Fibroblast of villous mesenchyme (primary cell): ENCODE measurements at places on chromosomes 2 and 18. TPM values are rescaled to one million over a fixed set of nuclear protein-coding genes. Genes with fewer than 3 reads are reported as not detected.
A peak's percentile ranks its signal among the peaks of the same experiment; 100 is the strongest.

DNA sequence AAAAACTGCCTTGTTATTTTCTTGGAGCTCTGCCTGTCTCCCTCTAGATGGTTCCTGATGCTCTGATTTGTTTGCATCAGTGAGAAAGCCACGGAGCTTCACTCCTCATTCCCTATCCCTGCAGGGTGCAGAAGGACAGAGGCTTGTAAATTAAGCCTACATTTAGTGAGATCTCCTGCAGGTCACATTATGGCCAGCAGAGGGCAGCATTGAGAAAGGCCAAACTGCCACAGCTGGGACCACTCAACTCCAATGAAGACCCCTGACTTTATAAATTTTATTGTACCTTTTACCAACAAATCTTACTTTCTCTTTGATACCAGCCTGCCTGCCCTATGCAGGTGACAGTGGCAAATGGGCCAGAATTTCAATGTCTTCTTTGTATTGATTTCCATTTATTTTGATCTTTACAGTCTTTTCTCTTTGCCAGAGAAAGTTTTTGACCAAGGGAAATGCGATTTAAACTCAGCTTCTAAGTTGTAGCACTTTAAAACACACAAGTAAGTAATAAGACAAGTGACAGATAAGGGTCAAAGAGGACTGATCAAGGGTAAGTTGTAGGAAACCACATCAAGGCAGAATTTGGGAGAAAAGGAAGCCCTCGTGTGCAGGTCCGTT lies 1029.1 kb upstream of the KLHL29 start:
- DNase-seq: no peak

- no peak for DNase-seq
Measured at GRCh38 chr18:12067671-12068070, 26.0 kb upstream of the ANKRD62 start.

GRCh38 chr2:134104754-134105153 lies 149.1 kb upstream of the MGAT5 start:
- no peak for DNase-seq

DNA sequence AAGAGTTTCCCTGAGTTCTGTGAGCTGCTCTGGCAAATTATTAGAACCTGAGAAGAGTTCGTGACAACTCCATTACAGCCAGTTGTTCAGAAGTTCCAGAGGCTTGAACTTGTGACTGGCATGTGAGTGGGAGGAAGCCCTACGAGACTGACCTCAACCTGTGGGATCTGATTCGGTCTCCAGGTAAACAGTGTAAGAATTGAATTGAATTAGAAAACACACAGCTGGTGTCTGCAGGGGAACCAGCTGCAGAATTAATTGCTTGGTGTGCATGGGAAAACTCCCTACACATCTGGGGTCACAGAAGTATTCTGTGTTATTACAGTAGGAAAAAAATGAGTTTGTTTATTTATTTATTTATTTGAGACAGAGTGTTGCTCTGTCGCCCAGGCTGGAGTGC lies 14.0 kb upstream of the ITSN2 start:
- DNase-seq: no peak

DNA sequence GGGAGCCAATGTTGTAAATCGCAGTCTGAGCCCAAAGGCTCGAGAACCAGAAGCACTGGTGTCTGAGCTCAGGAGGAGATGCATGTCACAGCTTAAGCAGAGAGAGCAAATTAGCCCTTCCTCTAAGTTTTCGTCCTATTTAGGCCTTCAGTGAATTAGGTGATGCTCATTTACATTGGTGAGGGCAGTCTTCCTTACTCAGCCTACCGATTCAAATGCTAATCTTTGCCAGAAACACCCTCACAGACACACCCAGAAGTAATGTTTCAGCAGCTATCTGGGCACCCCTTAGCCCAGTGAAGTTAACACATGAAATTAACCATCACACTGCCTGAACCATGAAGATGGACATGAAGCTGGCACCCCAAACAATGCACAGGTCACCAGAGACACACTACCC lies 385.1 kb downstream of the STK39 start:
- DNase-seq: no peak

DNA sequence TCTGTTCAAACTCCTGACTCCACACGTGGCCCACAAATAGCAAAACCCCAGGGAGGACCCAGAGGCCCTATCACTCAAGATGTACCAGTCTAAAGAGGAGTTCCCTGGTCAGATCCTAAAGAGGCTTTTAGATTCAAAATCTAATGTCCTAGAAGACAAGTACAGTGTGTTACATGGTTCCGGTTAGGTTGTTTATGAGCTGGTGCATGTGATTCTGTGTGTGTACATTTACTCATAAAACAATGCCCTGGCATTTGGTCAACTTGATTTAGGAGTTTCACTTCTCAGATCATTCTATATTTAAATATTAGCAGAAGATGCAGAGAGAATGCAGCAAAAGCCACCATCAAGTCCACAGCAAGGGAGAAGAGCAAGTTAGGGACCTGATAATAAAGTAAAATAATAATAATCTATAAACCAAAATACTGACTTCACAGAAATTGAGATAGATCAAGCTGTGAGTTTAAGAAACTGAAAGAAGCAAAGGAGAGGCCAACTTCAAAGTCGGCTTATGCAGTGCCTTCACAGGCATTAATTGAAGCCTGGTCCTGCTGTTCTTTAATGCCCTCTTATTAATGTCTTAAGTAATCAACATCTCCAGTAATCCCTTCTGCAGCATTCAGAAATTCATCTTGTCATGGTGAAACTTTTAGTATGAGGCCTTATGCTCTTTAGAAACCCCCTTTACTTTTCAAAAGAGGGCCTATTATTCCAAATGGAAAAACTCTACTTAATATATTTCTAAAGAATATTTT lies 4.2 kb upstream of the AP1S3 start:
- no peak for DNase-seq

GRCh38 chr2:289362-290089 lies 1.6 kb upstream of the ALKAL2 start:
- DNase-seq: peak; percentile 17

- peak; percentile 82 for DNase-seq
Measured at GRCh38 chr2:112749755-112750559, 14.5 kb downstream of the CKAP2L start.

DNA sequence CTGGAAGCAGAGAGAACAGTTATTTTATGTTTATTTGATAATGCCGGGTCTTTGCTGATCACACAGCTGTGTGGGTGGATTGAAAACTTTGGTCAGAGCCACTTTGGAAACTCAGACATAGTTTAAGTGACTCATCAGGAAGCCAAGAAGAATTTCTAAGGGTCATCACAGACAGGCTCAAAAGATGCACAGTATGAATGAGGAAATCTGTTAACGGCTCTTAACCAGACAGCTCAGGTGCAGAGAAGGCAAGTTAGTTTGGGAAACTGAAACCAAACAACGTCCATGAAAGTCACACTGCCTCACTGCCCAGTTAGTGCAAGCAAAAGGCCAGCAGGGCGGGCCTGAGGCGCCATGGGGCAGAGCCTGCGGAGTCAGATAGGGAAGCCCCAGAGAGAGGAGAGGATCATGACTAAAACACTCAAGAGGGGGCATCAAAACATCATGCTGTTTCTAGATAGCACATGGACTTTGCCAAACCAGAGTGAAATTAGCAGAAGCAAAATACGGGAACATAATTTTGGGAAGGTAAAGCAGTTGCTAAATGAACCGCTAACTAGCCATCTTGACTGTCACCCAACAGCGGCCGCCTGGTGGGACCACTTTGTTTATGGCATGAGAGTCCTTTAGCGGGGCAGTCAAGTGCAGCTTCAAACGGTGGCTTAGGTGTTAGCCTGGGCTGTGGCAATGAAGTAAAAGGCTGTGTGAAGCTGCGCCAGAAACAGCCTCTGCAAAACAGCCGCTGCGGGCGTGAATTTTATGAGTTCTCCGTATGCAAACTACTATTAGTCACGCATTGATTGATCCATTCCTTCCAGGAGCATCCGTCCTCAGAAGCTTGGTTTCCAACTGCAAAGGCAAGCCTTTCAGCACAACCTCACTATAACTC lies 101.2 kb downstream of the KCTD18 start:
- DNase-seq: peak; percentile 83

DNA sequence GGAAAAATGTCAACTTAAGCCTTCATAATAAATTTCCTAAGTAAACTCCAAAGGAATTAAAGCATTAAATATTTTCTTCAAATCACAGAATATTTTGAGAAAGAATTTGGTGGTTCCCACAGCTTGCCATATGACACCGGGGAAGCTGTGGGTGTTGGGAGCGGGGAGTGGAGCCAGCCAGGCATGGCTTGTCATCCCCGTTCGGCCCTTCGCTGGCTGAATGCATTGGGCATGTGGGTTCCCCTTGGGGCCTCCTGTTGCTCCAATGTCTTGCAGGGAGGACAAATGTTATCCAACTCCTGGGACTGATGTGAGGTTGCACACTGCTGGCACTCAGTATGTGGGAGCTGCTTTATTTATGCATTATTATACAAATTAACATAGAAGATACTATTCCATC lies 18.6 kb downstream of the NGEF start:
- no peak for DNase-seq

DNA sequence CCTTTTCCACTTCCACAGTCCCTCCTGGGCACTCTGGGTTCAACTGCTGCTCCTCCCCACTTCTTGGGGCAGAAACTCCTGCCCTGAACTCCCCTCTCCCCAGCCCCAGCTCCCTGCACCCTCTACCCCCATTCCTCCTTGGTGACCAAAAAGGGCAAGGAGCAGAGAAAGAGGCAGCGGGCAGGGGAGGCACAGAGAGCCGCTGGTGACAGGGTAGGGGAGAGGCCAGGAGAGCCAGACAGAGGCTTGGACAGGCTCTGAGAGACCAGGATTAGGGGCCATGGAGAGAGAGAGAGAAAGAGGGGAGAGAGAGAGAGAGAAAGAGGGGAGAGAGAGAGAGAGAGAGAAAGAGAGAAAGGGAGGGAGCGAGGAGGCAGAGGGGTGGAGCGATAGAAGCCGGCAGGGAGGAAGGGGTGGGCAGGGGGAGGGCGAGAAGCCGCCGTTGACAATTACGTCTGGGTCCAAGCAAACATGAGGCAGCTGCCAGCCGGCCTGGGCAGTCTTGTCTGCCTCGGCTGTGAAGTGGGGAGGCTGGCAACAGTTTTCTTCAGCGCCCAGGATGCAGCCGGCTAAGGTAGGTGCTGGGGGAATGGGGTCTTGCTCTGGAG lies at the start of gene KCNIP3:
TSS of gene KCNIP3 (plus strand) at position 468 of the 608 bp plus-strand sequence. CDS start at position 560, 92 bp downstream.
- DNase-seq: no peak

DNA sequence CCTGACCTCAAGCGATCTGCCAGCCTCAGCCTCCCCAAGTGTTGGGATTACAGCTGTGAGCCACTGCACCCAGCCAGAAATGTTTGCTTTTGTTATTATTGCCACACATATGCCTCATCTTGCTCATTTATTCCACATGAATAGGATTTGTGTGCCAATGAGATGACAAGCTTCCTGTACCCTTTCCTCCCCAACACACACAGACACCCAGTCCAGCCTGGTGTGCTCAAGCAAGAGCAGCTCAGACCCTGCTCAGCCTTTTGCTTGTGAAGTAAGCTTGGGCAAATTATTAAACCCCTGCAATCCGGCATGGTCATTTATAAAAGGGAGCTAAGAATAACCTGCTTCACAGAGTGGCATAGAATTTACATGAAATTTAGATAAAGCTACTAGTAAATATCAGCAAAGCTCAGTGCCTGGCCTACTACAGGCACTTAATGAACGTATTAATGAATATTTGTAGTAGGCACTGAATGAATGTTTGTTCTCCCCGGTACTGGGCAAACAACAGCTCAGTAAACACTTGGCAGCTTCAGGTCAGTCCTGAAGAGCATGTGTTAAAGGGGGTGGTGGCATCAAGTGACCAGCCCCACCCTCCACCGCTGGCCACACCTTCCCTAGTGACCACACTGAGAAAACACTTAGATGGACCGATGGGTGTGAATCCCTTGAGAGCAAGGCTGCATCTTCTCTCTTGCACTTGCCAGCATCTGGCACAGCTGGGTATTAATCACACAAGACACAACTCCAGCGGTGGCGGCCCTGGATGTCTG lies 280.2 kb downstream of the SRBD1 start:
- peak; percentile 16 for DNase-seq

- DNase-seq: no peak
Measured at GRCh38 chr2:190668892-190669291, 20.0 kb downstream of the NAB1 start.

DNA sequence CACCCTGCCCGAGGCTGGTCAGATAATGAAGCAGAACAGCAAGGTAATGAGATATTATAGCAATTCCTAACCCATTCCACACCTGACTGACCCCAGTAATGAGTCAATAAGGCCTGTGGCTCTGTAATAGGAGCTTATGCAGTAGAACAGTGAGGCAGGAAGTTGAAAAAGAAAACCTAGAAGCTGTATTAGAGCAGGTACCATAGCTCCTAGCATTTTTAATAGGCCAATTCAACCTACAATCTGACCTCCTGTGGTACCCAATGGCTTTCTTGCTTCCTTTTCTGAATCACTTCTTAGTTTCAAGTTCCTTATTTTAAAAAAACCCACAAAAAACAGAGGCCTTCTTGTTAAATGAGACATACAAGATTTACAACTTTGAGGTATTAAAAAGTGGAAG lies 43.6 kb upstream of the MAP2 start:
- no peak for DNase-seq

DNA sequence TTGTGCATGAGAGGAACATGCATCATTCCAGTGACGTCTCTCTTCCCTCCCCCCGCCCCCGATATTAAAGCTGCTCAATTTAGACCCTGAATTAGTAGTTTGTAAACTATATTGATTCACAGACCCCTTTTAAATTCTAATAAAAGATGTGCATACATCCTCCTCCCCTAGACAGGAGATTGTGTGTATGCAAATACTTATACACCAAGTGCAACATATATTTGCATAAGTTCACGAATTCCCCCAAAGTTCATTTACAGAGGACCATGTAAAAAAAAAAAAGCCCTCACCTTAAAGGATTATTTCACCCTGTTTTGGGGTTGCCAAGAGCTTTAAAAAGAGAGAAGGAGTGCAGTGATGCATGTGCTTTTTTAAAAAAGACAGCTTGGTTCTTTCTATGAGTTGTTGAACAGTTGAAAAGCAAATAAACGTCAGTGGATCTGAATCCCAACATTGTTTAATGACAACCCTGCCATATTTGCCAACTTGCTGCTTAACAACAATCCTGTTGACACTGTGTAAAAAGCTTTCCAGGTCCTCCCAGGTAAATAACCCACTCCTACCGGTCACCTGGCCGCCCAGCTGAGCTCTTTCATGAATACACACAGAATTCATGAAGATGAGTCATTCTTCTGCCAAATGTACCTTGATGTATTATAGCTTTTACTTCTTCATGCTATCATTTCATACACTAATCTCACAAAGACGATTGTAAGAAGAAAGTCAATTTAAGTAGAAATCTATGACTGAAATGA lies 211.5 kb downstream of the IKZF2 start:
- DNase-seq: no peak

DNA sequence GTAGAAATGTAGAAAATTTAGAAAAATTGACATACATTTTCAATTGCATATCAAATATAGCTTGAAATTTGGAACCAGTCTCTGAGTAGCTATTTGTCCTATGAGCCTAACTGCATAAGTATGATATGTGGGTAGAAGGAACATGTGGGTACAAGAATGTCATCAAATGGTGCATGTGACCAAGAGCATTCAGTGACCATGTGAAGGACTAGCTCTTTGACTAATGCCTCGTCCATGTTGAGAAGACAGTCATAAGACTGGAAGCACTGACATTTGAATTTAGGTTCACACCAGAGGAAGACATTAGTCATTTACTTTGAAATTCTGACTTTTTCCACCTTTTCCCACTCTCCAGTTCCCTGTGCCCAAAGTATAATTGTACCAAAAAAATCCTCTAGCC lies 12.6 kb downstream of the MRPL44 start:
- no peak for DNase-seq

TCF23 gene
- not detected in 2 replicates for total RNA-seq

SP140L gene
- total RNA-seq: 12.6 and 16.8 TPM in 2 replicates

BUB1 gene
- 18.7 and 37.1 TPM in 2 replicates for total RNA-seq

IL1F10 gene
- not detected in 2 replicates for total RNA-seq

C2orf66 gene
- under 0.01 TPM in 1 of 2 replicates, not detected in the other for total RNA-seq

AMER3 gene
- total RNA-seq: not detected in 2 replicates

ORMDL1 gene
- 32.9 and 57.4 TPM in 2 replicates for total RNA-seq

ZNF892 gene
- 4.2 and 5.6 TPM in 2 replicates for total RNA-seq

SERPINB4 gene
- total RNA-seq: not detected in 2 replicates
